ENCODE measurements at places on chromosomes 6 and 20.

DNA sequence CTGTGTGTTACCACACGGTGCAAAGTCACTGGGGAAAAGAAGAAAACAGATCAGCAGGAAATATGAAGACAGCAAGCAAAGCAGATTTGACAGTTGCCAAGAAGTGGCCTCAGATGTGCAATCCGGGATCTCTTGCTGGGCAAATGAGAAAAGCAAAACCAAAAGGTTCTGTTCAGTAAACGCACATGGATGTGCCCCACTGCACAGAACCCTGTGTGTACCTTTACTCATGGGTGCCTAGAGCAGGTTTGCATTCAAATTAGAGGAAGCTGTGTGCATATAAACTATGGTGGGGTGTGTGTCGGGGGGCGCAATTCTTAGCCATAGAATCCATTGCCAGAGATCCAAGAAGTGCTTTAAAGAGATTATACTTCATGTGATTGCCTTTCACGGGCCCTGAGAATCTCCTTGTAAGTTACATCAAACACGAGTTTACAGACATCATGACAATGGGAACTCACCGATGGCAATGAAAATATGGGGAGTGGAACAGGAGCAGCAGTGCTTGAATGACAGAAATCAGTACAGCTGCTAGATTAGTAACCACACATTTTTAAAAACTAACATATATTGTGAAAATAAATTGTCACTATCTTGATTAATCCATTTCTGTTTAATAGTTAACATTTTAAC, 154.3 kb downstream of the ADGRG6 start:
- no peak for DNase-seq

- no peak for DNase-seq
These were observed 19.0 kb upstream of the TRDN start for GRCh38 chr6:123655521-123656306.

- no peak for DNase-seq
These were observed 602.9 kb upstream of the ARID1B start for GRCh38 chr6:156174031-156174890.

DNA sequence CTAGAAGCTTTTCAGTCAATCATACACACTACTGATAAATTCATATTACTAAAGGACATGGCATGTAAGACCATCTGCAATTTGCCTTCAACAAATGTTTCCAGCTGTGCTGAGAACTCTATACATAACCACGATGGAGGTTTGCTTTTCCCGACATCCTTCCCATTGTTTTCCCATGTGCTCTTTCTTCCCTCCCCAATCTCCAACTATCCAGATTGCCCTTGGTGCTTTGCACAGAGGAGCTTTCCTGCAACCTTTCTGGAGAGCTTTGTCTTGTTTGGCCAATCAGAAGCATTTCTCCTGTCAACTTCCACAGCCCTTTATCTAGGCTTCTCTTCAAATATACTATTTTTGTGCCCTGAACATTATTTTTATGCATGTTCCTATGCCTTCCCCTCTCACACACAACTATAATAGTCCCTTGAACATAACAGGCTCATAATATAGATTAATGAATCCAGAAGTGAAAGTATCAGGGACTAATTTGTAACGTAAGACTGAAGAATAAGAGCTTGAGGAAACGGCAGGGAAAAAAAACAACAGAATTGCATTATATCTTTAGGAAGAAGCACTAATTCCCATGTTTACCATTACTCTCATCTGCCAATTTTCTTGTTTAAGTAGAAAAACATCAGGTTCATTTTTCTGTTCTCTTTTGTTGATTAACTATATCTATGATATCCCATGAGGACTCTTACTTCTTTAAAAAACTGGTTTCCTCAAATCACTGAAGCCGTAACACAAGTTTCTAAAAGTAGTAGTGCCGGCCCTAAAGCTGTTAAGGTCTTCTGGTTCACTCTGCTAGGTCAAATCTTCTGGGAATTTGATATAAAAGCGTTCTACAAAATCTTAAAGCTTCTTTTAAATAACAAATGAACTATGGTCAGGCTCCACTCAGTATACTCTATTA, 20.1 kb downstream of the SMLR1 start:
- no peak for DNase-seq

DNA sequence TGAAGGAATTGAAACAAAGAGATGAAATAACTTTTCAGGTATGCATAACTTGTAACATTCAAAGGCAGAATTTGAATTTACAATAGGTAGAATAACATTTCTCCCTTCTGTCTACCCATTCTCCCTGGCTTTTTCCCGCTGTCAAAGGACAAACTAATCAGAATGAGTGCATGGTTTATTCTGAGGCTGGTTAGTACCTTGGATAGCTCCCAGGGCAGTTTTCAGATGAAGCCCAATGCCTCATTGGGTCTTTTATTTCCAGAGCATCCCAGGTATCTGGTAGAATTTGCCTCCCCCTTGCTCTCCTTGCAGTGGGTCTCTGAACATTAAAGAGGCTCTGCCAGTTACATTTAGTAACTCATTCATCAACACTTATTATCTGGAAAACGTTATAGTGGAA, 665.5 kb downstream of the BCKDHB start:
- no peak for DNase-seq

DNA sequence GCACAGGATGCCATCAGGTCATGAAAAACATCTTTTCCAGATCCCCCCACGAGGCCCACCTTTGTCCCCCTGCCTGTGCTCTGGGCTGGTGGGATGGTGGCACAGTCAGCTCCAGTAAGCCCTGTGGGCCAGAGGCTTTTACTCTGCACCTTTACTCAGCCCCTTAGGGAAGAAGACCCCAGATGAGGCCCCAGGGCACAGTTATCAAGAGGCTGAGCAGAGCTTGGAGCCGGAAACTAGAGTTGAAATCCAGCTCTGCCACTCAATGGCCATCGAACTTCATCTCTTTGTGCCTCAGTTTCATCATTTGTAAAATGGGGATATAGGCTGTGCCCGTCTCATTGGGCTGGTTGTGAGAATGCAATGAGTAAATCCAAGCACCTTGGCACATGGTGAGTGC, 81.7 kb upstream of the TOX2 start:
- DNase-seq: no peak

DNA sequence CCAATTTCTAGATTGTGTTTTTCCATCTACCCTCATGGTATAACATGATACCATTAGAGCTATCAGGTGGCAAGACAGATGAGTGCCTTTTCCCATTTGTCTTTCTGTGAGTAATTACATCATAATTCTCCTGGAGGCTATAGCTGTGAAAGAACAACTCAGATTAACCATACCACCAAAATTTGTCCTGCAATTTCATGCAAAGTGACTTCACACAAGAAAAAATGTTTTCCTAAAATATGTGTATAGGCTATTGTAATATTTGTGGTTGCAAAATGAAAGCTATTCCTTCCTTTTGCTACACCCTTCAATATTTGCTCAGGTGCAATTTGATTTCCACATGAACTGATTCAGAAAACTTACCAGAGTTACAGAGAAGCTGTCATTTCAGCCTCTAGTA, 547.7 kb upstream of the ID4 start:
- DNase-seq: no peak

- no peak for DNase-seq
These were observed 31.8 kb upstream of the EMILIN3 start for GRCh38 chr20:41398408-41398807.

GRCh38 chr6:90454836-90455427, 131.9 kb downstream of the MAP3K7 start:
- DNase-seq: no peak

DNA sequence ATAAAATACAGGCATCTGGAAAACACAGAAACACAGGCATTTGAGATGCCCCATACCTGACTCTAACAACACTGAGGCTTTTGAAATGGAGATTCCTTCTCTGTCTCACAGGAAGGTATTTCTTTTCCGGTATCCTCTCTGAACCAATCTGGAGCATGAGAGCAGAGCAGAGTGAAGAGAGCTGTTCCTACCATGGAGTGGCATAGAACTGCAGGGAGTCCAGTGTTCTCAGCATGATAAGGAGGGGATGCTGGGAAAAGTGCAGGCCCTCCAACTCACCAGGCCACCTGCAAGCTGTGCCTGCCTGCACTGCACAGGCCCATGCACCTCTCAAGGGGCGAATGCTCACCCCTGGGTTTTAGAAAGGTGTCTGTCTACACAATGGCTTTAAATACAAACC, 89.2 kb downstream of the FOXA2 start:
- no peak for DNase-seq

- DNase-seq: no peak
These were observed 10.0 kb downstream of the TMEM74B start for GRCh38 chr20:1174787-1175186.

GRCh38 chr6:17886891-17887290, 100.5 kb downstream of the KIF13A start:
- no peak for DNase-seq

DNA sequence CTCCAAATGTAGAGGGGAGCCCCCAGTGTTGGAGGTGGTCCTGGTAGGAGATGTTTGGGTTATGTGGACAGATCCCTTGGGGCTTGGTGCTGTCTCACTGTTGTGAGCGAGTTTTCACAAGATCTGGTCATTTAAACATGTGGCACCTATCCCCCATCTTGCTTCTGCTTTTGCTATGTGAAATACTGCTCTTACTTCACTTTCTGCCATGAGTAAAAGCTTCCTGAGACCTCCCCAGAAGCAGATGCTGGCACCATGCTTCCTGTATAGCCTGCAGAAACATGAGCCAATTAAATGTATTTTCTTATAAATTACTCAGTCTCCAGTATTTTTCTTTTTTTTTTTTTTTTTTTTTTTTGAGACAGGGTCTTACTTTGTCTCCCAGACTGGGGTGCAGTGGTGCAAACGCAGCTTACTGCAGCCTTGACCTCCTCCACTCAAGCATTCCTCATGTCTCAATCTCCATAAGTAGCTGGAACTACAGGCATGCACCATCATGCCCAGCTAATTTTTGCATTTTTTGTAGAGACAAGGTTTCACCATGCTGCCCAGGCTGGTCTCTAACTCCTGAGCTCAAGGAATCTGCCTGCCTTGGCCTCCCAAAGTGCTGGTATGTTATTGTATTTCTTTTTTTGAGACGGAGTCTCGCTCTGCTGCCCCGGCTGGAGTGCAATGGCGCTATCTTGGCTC, 177.1 kb downstream of the ALDH8A1 start:
- no peak for DNase-seq

- DNase-seq: no peak
These were observed 600.6 kb upstream of the CHD6 start for GRCh38 chr20:42218621-42219374.

- DNase-seq: peak; percentile 30
These were observed 61.9 kb upstream of the ELOVL5 start for GRCh38 chr6:53410508-53411258.

GRCh38 chr20:59144179-59144830, 19.3 kb upstream of the ZNF831 start:
- DNase-seq: peak; percentile 49

- no peak for DNase-seq
These were observed 201.7 kb downstream of the CLIC5 start for GRCh38 chr6:45813943-45814342.

DNA sequence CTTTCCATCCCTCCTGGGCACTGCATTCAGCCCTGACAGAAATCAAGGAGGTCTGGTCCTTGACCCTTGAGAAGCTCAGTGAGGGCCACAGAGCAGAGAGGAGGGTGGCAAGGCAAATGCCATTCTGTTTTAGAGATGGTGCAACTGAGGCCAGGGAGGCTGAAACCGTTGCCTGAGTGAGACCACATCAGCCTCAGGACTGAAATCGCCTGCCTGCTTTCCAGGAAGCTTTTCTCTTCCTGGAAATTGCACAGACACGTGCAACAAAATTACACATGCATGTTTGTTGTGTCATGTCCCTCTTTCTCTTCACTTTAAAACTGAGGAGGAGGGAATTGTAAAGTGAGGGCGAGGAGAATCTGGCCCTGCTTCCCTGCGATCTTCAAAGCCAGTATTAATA, 113.7 kb upstream of the PDE10A start:
- DNase-seq: no peak

DNA sequence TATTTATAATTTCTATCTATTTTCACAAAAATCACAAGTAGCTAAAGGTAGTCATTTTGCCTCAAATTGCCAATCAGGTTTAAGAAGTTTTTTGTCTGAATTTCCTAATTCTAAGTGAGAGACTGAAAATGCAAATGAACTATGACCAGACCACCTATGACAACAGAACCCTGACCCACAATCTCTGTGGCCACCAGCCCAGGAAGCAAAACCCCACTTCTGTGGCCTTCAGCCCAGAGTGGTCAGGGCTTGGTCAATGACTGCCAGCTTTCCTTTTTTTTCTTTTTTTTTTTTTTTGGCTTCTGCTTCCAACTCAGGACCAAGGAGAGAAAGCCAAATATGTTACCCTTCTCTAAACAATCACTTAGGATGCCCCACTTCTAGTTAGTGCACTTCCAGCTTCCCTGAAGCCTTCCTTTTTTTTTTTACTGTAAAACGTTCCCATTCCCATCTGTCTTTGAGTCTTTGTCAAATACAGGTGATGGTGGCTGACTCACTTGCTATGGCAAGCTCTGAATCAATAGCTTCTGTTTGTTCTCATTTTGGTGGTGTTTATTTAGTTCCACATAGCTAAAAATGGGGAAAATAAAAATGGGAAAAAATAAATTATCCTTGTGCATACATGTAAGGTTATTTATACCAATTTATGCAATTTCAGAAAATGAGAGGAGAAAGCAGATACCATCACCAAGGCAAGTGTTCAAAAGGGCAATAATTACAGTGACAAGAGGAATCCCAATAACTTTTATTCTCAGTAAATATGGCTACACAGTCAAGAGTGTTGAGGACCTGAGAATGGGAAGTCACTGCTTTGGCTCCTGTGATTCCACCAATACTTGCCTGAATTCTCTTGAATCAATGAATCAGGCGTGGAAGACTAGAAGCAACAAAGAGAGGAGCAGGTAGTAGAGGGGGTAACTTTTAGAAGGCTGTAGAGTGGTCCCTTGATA, 170.3 kb upstream of the PDE7B start:
- no peak for DNase-seq

DNA sequence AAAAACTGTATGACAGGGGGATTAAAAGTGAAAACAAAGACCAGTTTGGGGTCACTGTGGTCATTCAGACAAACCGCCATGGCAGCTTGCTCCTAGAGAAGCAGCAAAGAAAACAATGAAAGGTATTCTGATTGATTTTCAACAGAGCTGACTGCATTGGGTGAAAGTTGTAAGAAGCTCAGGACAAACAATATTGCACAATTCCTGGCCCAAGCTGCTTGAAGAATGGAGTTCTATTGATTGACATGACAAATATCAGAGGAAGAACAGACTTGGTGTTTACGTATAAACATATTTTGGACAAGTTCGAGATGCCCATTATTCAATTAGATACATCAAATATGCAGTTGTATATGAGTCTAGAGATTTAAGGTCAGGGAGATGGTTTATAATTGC, 62.0 kb downstream of the TRIM38 start:
- no peak for DNase-seq

- DNase-seq: no peak
These were observed 51.4 kb upstream of the BLCAP start for GRCh38 chr20:37579106-37579505.

DNA sequence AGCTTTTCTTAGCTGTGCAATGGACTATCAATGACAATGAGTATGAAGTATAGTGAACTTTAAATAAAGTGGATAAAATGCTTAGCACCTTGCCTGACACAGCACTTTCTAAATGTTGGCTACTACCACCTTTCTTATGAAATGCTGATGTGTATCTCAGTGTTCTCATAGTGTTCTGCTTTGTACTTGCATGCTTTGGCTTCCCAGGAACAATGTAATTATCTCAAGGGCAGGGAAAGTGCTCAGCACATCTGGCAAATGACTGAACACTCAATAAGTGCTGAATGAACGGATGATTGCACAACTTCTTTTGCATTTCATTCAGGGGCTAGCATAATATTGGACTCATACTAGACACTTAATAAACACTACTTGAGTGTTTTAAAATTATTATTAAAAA, 28.2 kb upstream of the NOX3 start:
- no peak for DNase-seq

GRCh38 chr6:45663251-45664221, 285.8 kb upstream of the SUPT3H start:
- DNase-seq: peak; percentile 15

All from stimulated activated CD8-positive, alpha-beta memory T cell treated with anti-CD3 and anti-CD28 coated beads, Interleukin-12 subunit alpha, Interleukin-12 subunit beta, amount 100 ng/mL, for 4 hours (primary cell).